ENCODE measurements at places on chromosomes 5 and 9.

DNA sequence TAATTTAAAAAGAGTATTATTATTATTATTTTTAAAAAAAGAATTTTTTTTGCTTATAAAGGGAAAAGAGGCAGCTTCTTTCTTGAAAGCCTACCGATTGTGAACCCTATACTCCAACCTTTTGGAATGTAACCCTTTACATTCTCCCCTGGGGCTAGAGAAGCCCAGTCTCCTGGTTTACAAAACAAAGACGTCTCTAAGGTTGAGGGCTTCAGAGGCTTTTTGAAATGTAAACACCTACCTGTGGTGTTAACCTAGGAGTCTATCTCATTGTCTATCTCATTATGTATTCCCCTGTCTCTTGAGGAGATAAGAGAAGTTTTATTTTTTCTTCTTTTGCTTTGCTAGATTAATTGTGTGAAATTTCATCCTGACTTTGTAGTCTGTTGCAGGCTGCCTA, 4.7 kb downstream of the TNFSF8 start:
- no peak for DNase-seq

- DNase-seq = no peak
These were observed 47.8 kb upstream of the JADE2 start for GRCh38 chr5:134477462-134478245.

GRCh38 chr5:75620184-75620959, 9.1 kb downstream of the ANKDD1B start:
- no peak for DNase-seq

GRCh38 chr9:124878021-124878420, 16.1 kb downstream of the ARPC5L start:
- DNase-seq = no peak

GRCh38 chr9:134951994-134952393, 34.3 kb upstream of the FCN1 start:
- no peak for DNase-seq

DNA sequence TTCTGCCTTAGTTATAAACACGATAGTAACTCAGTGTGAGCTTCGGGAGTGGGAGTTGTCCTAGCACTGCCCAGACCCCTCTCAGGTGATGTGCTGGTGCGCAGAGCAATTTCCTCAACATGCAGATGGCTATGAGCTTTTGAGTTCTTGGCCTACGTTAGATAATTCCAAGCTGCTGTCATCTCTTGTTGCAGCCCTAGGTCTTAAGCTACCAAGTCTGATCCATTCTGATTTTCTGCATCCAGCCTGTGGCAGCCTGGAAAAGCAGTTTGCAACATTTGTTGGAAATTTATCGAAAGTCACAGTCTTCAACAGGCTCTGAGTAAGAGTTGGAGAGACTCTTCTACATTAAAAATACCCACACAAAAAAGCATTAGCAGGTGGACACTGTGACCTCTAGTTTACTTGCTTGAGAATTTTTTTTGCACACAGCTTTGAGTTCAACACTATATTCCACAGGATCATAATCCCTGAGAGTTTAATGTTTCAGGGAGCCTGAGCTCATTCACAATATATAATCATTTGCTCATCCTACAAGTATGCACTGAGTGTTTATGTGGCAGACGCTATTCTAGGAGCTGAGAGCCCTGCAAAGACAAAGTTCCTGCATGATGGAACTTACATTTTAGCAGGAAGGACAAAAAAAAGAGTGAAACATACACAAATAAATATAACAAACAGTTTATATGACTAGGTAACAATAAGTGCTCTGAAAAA, 91.6 kb downstream of the UBE2QL1 start:
- DNase-seq = no peak

GRCh38 chr5:10317825-10318682, 10.4 kb upstream of the CMBL start:
- DNase-seq = no peak

DNA sequence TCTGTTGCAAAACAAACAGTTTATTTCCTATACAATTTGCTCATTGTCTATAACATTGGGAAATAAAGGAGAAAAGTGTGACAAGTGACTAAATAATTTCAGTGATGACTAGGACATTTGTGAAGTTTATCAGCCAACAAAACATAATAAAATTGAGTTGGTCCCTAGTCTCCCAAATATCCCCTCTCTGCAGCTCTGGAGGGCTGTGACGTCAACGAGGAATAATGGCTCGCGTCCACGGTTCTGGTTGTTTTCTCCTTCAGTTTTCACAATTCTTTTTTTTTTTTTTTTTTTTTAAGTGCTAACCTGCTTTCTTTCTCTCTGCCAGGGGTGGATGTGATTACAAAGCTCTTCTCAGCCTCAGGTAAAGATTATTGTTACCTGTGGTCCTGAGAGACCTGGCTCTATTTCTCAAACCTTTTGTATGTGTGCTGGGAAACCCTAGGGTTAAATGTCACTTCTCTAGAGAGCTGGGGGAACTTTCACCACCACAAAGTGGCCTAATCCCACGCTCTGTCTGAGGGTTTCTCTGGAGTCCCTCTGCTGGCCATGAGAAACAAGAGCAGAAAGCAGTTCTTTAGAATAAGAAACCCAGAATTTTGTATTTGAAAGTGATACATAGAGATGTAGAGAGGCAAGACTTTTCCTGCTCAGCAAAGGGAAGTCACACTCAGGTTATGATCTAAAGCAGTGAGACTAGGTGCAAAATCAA, 36.2 kb upstream of the ANKRD55 start:
- peak; percentile 27 for DNase-seq

DNA sequence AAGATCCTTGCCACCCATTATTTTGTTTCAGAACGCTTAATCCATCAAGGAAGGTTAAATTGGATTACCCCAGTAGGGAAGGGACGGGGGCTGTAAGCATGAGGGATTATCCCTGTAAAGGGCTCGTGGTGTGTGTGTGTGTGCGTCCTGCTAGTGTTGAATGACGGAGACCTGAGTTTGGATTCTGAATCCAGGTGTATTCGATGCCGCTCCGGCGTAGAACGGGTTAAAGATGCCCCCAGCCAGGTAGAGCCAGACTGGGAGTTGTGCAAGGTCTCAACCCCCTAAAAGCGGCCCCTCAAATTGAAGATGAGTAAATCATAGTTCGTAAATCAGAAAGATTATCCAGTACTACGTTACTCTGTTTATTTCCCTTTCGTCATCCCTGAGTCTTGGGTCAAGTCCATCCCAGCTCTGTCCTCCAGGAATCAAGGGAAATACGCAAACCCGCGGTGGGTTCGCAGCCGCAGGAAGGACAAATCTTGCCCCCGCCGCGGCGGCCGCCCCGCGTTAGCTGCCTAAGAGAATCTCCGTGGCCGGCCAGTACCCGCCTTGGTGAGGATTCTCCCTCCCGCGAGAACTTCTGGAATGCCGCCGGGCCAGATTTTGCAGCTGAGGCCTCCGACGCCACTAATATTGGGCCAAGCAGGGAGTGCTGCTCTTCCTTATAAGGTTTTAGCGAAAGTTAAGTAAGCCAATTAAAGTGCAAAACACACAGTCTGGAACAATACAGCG, 586 bp upstream of the MTAP start:
- DNase-seq = no peak

- DNase-seq = no peak
These were observed 119.5 kb downstream of the TRPM3 start for GRCh38 chr9:71001780-71002386.

- no peak for DNase-seq
These were observed 1.3 kb upstream of the IL3 start for GRCh38 chr5:132059043-132059695.

All from stimulated activated CD4-positive, alpha-beta T cell treated with anti-CD3 and anti-CD28 coated beads, Interleukin-1b, Interleukin-23, amount 100 ng/mL, for 48 hours (primary cell).